ENCODE measurements at places on chromosomes 2 and 18.

GRCh38 chr2:51000849-51001617 lies 30.9 kb downstream of the NRXN1 start:
- no peak for DNase-seq

DNA sequence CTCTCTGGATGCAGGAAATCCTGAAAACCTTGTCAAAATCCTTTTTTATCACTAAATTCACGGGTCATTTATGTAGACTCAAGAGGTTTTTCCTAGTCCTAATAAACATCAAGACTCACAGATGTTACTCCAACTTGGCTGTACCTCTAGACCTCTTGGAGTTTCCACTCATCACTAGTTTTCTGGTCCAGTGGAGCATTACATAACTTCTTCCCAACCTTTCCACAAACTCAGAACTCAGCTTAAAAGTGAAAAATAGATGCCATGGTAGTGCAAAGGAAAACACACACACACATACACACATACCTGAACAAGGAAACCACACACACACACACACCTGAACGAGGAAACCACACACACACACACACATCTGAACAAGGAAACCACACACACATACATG lies 807.2 kb downstream of the LRP1B start:
- DNase-seq: no peak

DNA sequence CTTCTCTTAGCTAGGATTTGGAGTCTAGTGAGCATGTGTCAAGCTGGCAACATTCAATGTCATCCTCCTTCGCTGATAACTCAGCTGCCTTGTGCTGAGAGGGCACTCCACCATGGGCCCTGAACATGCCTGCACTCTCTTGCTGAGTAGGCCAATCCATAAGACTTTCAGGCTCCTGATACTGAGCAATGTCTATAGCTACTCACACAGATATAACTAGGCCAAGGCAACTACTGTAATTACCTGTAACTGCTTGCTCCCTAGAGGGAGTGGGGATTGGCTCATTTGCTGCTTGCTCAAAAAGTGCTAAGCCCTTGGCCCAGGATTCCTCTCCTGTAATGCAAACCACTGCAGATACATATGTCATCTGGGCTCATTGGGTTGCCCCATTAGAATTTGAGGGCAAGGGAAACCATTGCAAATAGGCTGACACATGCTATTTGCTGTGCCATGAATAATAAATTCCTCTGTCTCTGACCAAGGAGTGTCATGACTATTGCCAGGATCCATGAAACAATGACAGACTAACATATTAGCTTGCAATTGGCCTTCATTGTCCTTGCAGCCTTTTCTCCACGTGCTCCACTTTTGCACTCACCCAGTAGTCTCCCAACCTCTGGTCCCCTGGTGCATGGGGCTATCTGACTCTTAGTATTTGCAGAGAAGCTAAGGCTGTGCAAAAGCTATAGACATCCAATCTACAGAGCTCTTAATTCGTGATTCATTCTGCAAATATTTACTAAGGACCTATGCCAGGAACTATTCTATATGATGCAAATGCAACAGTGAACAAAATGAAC lies 36.9 kb upstream of the BMPR2 start:
- DNase-seq: no peak

DNA sequence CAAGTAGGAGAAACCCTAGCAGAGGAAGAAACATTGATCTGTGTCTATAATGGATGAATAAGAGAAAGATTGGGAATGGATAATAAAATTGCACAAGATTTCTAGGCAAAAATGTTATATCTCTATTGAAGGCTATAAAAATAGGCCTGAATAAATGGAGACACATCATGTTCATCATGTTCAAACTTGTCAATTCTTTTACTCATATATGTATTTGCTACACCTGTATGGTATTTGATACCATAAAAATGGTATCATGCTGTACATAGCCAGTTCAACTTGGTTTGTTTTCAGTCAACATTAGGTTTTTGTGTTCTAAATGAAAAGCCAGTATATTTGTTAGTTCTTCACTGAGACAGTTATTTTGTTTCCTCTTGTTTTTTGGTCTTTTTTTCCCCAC lies 132.2 kb upstream of the RNF152 start:
- DNase-seq: no peak

GRCh38 chr2:199716807-199717586 lies 134.0 kb downstream of the FTCDNL1 start:
- DNase-seq: no peak

- no peak for DNase-seq
Measured at GRCh38 chr2:10221443-10221842, 81.3 kb upstream of the HPCAL1 start.

DNA sequence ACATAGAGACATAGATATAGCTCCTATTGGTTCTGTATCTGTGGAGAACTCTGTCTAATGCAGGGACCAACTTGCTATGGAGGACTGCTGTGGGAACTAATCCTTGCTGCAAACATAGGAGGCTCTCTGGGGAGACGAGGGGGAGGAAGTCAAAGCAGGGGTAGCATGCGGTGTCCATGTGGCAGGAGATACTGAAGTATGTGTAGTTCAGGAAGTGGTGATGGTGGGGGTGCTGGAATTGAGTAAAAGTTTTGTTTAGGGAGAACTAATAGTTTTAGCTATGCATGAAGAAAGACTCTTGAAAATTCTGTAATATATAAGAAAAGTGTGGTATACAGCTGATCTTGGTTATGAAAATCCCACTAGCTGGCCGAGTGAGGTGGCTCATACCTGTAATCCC lies 62.0 kb downstream of the ANKRD44 start:
- DNase-seq: peak; percentile 41

GRCh38 chr2:216366777-216367471 lies 5.4 kb downstream of the MARCHF4 start:
- DNase-seq: no peak

DNA sequence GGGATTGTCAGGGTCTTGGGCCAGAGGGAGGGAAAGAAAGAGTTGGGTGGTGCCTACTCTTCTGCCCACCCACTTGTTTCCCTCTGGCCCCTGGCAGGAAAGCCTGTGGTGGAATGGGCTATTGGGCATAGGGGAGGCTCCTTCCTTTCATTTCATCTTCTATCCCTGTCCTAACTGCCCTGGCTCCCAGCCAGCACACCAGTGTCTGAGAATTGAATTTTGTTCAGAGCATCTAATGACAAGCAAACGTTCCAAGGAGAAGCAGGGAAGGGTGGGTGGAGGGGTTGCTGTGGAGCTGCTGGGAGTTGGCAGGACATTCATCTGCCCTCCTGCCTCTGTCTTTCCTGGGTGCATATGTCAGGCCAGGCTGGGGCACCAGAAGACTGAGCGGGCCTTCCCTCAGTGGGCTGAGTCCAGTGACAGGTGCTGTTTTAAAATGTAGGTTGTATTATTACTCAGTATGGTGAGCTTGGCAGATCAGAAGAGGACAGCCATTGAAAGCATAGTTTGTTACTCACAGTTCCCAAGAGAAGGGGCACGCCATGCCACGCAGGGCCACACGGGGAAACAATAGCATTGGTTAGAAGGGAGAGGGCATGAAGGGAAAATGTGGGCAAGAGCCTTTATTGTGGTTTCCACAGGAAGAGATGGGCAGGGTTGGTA lies 171.9 kb downstream of the ACOXL start:
- DNase-seq: no peak

DNA sequence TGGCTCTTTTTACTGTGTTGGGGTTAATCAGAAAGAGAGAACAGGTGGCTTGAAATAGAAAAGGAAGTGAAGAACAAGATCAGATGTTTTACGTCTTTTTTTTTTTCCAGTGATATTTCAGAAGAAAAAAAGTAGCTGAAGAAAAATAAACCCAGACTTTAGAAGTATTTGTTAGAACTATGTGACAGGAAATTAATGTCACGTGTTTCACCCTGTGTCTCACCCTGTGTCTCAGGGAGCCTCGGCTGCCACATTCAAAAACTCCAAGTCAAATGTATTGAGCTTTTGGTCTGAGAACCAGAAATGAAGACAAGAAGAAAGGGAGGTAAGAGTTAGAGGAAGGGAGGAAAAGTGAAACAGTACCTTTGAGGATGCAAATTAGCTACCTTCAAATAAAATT lies 38.0 kb downstream of the AKAIN1 start:
- DNase-seq: peak; percentile 13

GRCh38 chr2:184598316-184599053 lies at the start of gene ZNF804A:
Gene ZNF804A (plus strand): TSS chr2:184598529. CDS start chr2:184598960, 431 bp downstream.
- DNase-seq: peak; percentile 20

DNA sequence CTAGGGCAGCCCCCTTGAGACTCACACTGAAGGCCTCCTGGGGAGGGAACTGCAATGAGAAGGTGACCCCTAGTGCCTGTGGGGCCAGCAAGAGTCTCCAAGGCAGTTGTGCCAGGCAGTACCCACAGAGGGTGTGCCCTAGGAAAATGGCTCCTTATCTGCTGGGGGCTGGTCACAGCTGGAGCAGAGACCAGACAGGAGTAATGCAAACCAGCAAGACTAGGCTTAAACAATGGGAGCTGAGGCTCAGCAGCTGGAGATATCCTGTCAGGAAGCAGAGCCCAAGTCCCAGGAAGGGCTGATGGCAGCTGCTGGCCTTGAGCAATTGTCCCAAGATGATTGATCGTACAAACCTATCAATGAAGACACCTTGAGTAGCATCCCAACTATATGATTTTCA lies 26.8 kb upstream of the E2F6 start:
- no peak for DNase-seq

GRCh38 chr2:100799686-100800085 lies 20.3 kb upstream of the NPAS2 start:
- DNase-seq: no peak

DNA sequence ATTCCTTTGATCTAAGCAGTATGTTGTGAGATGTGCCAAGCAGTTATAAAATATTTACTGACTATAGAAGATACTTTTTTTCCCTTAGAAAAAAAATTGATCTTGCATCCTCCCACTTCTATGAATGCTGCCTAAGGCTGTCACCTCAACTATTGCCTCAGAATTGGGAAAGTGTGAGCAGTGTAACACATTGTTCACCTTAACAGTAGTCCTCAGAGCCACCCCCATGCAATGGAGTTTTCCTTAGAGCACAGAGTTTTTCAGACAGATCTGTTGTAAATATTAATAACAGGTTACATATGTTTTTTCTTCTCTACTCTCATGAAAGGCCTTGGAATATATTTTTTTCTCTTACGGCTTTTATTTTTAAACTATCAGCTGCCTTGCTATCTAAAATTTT lies 607.3 kb downstream of the STK39 start:
- no peak for DNase-seq

DNA sequence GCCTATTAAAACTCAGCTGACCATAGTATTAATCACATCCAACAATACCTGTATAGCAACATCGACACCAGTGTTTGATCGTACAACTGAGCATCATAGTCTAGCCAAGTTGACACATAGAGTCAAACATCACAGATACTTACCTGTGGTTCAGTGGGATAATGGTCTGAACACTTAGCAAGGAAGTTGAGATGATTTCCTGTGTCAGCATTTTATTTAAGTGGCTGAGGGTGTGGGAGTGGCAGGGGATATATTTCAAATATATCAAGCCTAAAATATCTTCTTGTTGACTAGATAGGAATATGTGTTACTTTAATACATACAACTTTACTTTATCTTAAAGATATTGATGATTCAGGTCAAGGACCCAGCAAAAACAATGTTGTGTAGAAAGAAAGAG lies 1038.6 kb downstream of the TSN start:
- no peak for DNase-seq
